KBM-7 (cell line): ENCODE measurements at places on chromosomes 5 and 9.

- no peak for DNase-seq
These were observed 74.7 kb downstream of the WWC1 start for GRCh38 chr5:168366116-168366515.

- no peak for DNase-seq
These were observed 91.4 kb downstream of the CACNA1B start for GRCh38 chr9:137969008-137969407.

GRCh38 chr5:170576602-170577535 is 73.0 kb downstream of the KCNIP1 start:
- no peak for DNase-seq

- DNase-seq, result peak; percentile 48
These were observed 701 bp upstream of the ZNF462 start for GRCh38 chr9:106862110-106862820.

GRCh38 chr5:160649304-160649703 is 202.7 kb downstream of the ATP10B start:
- peak; percentile 26 for DNase-seq

DNA sequence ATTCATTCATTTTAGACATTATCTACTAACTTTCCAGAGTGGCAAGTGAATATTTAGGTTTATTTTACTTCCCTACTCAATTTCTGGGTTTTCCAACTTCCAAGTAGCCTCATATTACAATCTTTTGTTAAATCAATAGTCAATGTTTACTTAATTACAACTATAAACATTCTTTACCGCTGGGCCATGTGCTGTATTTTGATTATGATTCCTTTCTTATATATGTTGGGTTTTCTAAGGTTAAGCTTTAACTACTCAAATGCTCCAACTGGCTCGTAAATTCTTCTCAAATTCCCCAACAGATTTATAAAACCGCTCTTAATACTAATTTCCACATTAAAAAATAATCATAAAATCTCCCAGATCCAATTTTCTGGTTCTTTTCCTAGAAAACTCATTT is 110.1 kb upstream of the ABCA1 start:
- no peak for DNase-seq

DNA sequence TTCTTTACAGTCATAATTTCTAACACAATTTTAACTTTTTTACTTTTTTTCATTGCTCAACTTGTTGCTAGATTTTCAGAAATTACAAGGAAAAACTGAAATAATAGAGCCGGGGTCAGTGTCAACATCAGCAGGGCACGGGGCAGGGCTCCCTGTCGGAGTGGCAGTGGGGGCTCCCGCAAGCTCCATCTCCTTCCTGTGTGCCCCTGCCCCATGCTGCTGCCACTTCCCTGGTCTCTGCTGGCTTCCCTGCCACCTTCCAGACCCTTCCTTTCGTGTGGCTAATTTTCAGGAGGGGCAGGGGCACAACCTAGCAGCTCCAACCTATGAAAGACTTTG is 1.0 kb upstream of the EXOC3 start:
- DNase-seq, result no peak
